LoVo (cell line): ENCODE measurements at places on chromosomes 11 and 22.

GRCh38 chr11:62875698-62876478 is 4.8 kb upstream of the SLC3A2 start:
- no peak for DNase-seq

DNA sequence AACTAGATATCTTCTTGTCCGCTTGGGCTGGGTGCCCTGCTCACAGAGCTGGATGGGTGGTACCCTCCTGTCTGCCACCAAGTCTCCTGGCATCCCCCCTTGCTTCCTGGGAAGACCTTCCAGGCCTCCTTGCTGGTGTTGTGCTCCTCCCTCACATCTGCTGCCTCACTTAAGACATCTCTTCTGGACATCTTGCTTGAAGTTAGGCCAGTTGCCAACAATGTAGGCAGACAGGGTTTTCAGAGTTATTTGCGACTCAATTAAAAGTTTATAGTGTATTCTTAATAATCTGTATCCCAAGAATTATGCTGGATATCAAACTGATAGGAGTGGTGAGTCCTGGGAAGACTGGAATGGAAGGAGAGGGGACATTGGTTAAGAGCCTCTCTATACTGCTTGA is 64.0 kb upstream of the TNRC6B start:
- no peak for DNase-seq

- DNase-seq: no peak
These were observed at the start of gene PHF21B for GRCh38 chr22:45009606-45010531. PHF21B (minus strand) TSS chr22:45010005; CDS start chr22:45009549, 456 bp downstream.

DNA sequence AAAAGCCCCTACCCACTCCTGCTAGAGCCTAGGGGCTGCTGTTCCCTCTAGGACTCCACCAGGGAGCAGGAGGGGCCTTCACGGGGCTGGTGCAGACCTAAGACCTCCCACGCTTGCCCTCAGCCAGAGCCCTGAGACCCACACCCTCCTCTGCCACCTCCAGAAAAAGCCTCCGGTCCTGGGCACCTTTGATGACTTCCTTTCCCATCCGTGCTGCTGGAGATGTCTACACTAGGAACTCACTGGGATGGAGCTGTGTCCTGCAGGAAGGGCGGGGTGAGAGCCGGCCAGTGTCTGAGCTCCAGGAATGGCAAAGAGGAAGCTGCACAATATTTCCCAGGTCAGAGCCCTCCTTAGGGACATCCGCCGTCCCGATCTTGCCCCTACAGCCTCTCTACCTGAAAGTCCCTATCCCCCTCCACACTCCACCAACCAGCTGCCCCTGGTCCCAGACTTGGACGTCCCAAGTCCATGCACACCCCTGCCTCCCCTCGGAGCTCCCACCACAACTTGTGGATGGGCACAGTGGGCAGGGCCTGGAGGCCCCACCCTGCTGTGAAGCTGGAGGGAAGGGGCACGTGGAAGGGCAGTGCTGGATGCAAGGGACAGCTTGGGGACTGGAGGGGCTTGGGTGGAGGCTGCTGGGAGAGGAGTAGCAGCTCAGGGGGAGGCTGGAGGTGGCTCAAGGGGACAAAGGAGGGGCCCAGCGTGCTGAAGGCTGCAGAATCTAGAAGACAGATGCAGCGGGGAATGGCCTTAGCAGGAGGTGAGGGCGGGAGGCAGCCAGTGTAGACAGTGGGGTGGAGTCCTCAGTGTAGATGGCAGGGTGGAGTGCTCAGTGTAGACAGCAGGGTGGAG is 13.5 kb upstream of the LRP5 start:
- no peak for DNase-seq

DNA sequence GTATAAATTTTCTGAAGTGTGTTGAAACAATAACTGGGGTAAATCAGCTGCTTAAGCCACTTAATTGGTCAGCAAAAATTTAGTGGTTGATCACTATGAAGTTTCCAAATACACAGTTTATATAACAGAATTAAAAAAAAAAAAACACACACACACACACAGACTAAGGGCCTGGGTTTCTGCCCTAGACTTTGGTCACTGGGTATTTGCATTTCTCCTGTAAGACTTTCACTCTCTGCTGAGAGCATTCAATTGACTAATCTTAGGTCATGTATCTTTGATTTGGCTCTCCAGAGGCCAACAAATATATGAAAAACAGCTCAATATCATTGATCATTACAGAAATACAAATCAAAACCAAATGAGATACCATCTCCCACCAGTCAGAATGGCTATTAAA is 214.3 kb downstream of the KCNA4 start:
- no peak for DNase-seq

- peak; percentile 40 for DNase-seq
These were observed 77.3 kb downstream of the SCN3B start for GRCh38 chr11:123577081-123577598.

DNA sequence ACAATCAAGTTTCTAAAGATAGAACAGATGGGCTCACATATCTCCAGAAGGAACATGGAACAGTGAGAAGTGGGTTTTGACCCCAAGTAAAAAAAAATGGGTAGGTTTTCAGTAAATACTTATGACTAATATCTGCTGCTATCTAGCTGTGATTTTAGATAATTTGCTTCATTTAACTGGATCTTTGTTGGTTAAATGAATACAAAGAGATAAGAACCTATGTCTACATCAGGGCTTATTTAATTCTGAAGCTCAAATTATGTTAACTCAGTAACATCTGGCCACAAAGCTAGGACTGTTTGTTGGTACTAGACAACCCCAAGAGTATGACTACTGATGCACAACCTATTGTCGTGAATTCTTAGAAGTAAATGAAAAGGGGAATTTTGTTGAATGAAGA is 144.4 kb upstream of the SESN3 start:
- no peak for DNase-seq

- peak; percentile 77 for DNase-seq
These were observed 2.1 kb downstream of the METTL15 start for GRCh38 chr11:28110108-28110820.

- no peak for DNase-seq
These were observed 63.2 kb downstream of the SGSM3 start for GRCh38 chr22:40433416-40434090.

- DNase-seq: no peak
These were observed 75.3 kb downstream of the SC5D start for GRCh38 chr11:121367844-121368225.

GRCh38 chr11:19892387-19892786 is 179.8 kb downstream of the NAV2 start:
- no peak for DNase-seq

GRCh38 chr11:122186439-122187080 is 70.5 kb upstream of the BLID start:
- peak; percentile 38 for DNase-seq

- no peak for DNase-seq
These were observed 90.1 kb downstream of the PDHX start for GRCh38 chr11:35006389-35007128.

DNA sequence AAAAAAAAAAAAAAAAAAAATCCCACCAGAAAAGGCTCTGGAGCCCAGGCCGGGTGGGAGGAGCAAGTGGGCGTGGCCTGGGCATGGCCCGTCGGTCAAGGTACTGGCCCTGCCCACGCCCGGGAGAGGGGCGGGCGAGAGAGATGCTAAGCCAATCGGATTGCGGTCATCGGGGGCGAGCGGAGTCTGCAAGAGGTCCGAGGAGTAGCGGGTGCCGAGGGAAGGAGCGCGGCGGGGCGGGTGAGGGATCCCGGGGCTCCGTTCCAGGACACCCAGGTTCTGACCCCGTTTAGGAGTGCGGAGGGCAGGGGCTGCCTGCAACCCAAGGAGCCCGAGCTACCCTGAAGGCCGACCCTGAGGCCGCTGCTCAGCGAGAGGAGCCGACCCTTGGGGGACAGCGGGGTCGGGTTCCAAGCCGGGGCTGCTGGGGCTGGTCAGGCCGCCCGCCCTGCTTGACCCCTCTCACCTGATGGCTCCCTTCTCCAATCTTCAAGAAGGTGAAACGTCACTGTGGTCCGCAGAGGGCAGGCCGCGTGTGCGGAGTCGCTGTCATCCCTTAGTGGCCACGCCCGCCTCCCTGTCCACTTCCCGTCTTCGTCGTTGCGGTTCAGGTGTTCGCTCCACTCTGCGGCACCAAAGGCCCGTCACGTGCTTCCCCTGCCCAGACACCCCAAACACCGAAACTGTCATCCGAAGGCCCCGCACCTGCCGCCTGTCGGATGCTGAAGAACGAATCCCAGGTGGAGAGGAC is 11.1 kb upstream of the TAB1 start:
- no peak for DNase-seq

- no peak for DNase-seq
These were observed 1371.2 kb downstream of the BRD1 start for GRCh38 chr22:48456449-48456848.

DNA sequence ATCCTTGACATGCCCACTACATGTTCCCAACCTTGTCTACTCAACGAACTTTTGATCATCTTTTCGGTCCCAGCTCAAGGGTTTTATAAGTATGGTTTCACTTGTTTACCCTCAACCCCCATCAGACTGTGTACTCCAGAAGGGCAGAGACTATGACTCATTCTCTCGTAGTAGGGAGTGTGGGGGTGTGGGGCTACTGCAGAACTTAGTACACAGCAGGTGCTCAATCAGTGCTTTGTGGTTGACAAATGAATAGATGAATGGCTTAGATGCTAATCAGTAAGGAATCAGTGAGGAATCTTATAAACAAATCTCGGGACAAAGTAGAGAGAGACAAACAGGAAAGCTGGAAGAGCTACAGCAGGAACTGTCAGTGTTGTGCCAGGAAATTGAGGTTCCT is 151.7 kb upstream of the PLET1 start:
- no peak for DNase-seq

- DNase-seq: peak; percentile 25
These were observed 702 bp upstream of the KCNJ4 start for GRCh38 chr22:38455530-38456271.

GRCh38 chr22:21669026-21669425 is 3.2 kb downstream of the PPIL2 start:
- DNase-seq: no peak

DNA sequence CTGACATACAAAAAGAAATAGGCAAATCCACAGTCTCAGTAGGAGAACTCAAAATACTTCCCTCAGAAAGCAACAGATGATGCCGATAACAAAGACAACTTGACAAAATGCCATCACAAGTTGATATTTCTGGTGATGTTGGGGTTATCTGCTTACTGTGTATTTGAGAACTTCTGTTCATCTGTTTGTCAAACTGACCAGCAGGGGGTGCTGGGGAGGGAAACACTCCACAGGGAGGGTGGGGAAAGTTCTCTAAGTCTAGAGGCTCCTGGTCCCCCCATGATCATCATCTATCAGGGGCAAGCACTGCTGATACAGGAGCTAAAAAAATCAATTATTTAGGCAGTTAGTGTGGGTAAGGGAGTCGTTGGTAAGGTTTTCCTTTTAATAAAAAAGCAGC is 19.2 kb downstream of the GLYATL1 start:
- no peak for DNase-seq

DNA sequence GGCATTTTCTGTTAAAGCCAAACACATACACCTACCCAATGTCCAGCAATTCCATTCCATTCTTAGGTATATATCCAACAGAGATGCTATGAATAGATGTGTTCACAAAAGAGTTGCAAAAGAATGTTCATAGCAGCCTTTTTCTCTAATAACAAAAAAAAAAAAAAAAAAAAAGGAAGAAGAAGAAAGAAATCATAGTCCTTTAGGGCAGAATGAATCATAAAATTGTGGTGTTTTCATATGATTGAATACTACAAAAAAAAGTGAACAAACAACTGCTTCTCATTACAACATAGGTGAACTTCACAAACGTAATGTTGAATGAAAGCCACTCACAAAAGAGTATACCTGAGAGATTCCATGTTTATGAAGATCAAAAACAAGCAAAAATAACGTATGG is 66.8 kb upstream of the GRK3 start:
- no peak for DNase-seq

DNA sequence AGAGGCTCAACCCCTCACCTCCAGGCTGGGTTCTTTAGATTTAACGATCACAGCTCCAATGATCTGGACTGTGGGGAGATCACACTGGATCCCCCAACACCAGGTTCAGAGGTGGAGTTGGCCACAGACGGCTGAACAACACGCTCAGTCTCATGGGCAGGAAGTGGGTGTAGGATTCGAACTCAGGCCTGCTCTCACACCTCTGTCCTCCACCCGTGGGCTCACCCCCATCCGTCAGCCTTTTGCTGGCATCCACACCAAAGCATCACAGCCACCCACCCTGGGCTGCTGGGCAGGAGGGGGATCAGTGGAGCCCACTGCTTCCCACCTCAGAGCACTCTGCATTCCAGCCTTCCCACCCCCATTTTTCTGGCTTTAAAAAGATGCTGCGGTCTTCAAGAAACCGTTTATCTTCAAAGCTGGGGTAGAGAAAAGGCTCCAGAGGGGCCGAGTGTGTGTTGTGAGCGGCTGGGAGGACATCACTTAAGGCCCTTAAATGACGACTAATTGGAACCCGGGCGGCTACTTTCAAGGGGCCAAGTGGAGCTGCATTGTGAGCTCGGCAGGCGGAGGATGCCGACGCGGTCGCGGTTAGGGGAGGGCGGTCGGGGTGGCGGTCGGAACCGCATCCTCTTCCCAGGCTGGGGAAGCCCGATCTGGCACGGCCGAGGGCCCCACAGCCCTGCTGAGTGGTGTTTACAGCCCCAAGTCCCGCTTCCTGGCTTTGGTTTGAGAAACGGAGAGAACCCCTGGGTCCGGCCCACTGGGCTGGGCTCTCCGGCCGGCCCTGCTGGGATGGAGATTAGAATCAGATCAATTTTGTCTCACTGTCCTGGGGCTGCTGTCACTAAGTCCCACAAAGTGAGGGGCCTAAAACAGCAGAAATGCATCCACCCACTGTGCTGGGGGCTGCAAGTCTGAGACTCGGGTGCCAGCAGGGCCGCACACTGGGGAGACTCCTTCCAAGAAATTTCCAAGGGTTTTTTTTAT is 15.9 kb upstream of the FGF3 start:
- no peak for DNase-seq

- DNase-seq: no peak
These were observed 1032.7 kb upstream of the TENM4 start for GRCh38 chr11:80473562-80473961.

DNA sequence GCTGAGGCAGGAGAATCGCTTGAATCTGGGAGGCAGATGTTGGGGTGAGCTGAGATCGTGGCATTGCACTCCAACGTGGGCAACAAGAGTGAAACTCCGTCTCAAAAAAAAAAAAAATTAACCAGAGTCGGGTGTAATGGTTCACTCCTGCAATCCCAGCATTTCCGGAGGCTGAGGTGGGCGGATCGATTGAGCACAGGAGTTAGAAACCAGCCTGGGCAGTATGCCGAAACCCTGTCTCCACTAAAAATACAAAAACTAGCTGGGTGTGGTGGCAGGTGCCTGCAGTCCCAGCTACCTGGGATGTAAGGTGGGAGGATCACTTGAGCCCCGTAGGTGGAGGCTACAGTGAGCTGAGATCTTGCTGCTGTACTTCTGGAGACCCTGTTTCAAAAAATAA is 1.5 kb downstream of the RANGAP1 start:
- DNase-seq: no peak

GRCh38 chr11:86482692-86483091 is 108.0 kb downstream of the CCDC81 start:
- no peak for DNase-seq

GRCh38 chr11:47467357-47467756 is 18.4 kb upstream of the RAPSN start:
- DNase-seq: no peak

GRCh38 chr11:116030697-116031331 is 526.6 kb upstream of the CADM1 start:
- no peak for DNase-seq

- DNase-seq: no peak
These were observed 20.5 kb upstream of the GSTP1 start for GRCh38 chr11:67562963-67563704.
